ENCODE measurements at places on chromosomes 2 and 18. TPM values are rescaled to one million over a fixed set of nuclear protein-coding genes. Genes with fewer than 3 reads are reported as not detected.

DNA sequence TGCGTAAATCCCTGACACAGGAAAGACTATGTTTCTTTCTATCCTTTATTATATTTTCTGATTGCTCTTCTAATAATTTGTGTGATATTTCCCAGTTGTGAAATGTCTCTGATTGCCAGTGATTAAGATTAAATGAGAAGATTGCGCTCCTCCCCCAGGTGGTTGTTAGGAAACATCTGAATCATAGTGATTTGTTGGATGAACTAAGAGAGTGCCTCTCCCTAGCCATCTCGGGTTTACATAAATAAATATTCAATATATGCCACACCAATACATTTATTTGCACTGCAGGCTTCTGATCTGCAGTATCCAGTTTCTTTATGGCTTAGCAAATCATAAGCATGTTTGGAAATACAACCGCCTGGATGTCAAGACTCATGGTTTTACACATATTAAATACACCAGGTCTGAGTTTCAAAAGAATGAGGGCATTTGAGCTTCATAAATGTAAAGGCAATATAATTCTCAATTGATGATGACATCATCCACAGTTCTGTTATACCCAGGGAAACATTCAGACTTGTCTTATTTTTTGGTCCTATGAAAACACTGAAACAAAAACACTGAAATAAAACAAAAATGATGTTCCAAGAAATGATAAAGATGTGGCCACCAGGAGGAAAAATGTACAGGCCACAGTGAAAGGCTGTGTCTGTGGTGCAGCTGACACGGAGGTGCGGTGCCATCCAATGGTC, 826.7 kb upstream of the ACVR2A start:
- no peak for DNase-seq
- H3K27ac ChIP-seq, result no peak overlapping the region
- no peaks in the 10 kb centered on the region for H3K27me3 ChIP-seq
- H3K36me3 ChIP-seq, result no peaks in the 10 kb centered on the region
- H3K4me3 ChIP-seq, result no peak overlapping the region
- H3K4me1 ChIP-seq, result no peaks in the 10 kb centered on the region

ANKRD30BL gene
- not detected for total RNA-seq

- DNase-seq, result no peak
- H3K27me3 ChIP-seq, result no peaks in the 10 kb centered on the region
- peaks cover 45% of the 10 kb centered on the region for H3K4me1 ChIP-seq
- peaks cover 14% of the 10 kb centered on the region for H3K36me3 ChIP-seq
These were observed 119.1 kb upstream of the STPG4 start for GRCh38 chr2:47274054-47274782.

GRCh38 chr2:182319556-182320505, 107.0 kb downstream of the PDE1A start:
- no peaks in the 10 kb centered on the region for H3K4me1 ChIP-seq
- no peak overlapping the region for H3K4me3 ChIP-seq
- no peaks in the 10 kb centered on the region for H3K36me3 ChIP-seq
- no peaks in the 10 kb centered on the region for H3K27me3 ChIP-seq
- no peak overlapping the region for H3K27ac ChIP-seq

GRCh38 chr2:231890896-231891513, 35.2 kb downstream of the NPPC start:
- no peak for DNase-seq
- H3K27ac ChIP-seq, result no peak overlapping the region
- peaks cover 21% of the 10 kb centered on the region for H3K27me3 ChIP-seq
- no peaks in the 10 kb centered on the region for H3K36me3 ChIP-seq
- H3K4me1 ChIP-seq, result peaks cover 11% of the 10 kb centered on the region

- no peak overlapping the region for H3K27ac ChIP-seq
- no peak overlapping the region for H3K4me3 ChIP-seq
- no peaks in the 10 kb centered on the region for H3K4me1 ChIP-seq
- H3K36me3 ChIP-seq, result no peaks in the 10 kb centered on the region
- DNase-seq, result no peak
These were observed 716.4 kb upstream of the CHAC2 start for GRCh38 chr2:53051157-53051556.

DNA sequence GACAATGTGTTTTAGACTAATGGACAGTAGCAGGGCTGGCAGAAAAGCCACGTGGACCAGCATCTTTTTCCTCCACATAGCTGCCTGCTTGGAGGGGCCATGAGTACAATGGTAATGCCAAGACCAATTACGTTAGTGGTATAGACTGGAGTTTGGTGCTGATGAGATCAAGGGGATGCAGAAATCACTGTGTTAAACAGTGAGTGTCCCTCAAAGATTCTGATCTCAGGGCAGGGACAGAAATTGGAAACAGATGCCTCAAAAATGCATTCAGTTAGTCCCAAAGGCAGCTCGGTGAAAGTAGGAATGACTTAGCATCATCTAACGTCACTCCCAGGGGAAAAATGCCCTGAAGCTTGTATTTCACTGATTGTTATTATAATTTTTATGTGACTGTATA, 72.4 kb downstream of the SLC16A14 start:
- DNase-seq, result no peak
- no peaks in the 10 kb centered on the region for H3K4me1 ChIP-seq
- H3K4me3 ChIP-seq, result no peak overlapping the region
- no peak overlapping the region for H3K27ac ChIP-seq
- H3K36me3 ChIP-seq, result no peaks in the 10 kb centered on the region

UCN gene
- total RNA-seq, result 4.6 TPM

GRCh38 chr18:8928044-8928443, 174.5 kb upstream of the NDUFV2 start:
- H3K4me1 ChIP-seq, result peaks cover 5% of the 10 kb centered on the region
- no peaks in the 10 kb centered on the region for H3K36me3 ChIP-seq

MC5R gene
- not detected for total RNA-seq

DNA sequence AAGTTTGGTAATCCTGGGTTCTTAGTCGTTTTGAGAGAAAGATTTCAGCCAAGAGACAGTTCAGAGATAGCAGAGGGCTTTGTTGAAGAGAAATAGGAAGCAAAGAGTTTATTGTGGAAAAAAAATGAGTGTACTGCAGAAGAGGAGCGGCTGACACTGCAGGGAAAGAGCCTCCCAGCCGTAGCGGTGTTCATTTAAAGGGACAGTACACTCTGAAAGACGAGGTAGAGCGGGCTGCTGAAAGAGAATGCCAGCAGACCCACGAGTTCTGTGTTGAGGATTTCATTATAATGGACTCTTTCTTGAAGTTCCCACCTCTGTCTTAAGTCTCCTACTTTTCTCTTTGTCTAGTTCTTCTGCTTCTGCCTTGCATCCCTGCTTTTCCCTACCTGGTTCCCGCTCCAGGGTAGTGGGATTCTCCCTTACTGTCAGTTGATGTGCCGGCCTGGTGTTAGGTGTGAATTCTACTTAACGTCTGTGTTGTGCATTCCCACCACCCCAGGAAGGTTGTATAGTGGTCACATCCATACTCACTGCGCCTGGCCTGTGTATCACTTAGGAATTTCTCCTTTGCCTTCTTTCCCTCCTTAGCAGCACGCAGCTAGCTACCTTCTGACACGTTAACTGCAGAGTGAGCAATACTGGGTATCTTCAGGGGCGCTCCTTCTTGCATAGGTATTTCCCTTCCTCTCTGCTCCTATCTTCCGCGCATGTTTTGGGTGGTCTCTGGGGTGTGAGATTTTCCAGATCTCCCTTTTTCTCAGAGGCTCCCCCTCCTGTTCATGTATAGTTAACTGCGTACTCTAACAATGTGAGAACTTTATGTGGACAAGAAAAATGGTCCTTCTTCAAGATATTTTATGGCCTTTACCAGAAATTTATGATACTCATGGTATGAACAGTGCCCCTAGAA, 164.5 kb downstream of the PTH2R start:
- DNase-seq, result no peak
- H3K27ac ChIP-seq, result no peak overlapping the region

CCDC141 gene
- total RNA-seq, result 0.07 TPM

GRCh38 chr2:207231967-207232366, 66.2 kb upstream of the KLF7 start:
- no peaks in the 10 kb centered on the region for H3K36me3 ChIP-seq
- no peaks in the 10 kb centered on the region for H3K27me3 ChIP-seq
- DNase-seq, result no peak
- no peaks in the 10 kb centered on the region for H3K4me1 ChIP-seq
- no peak overlapping the region for H3K27ac ChIP-seq
- no peak overlapping the region for H3K4me3 ChIP-seq

AQP12A gene
- total RNA-seq, result not detected

DNA sequence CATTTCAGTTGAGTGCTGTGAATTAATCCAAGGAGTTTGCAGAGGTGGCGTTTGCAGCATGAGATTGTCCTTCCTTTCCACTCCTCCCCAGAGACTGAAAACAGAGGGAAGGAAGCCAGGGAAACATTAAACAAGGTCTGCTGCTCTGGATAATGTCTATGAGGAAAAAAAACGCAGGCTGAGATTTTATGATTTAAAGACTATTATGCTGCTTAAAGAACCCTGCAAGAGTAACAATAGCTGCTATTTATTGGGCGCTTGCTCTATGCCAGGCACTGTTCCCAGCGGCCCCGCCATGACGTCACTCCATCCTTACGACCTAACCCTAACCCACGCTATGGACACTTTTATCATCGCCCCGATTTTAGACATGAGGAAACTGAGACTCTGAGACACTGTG, 222.4 kb downstream of the BCL2 start:
- H3K27me3 ChIP-seq, result no peaks in the 10 kb centered on the region
- H3K36me3 ChIP-seq, result no peaks in the 10 kb centered on the region
- peaks cover 32% of the 10 kb centered on the region for H3K4me1 ChIP-seq

- H3K27me3 ChIP-seq, result no peaks in the 10 kb centered on the region
- no peaks in the 10 kb centered on the region for H3K4me1 ChIP-seq
- no peaks in the 10 kb centered on the region for H3K36me3 ChIP-seq
- DNase-seq, result no peak
- no peak overlapping the region for H3K4me3 ChIP-seq
- H3K27ac ChIP-seq, result no peak overlapping the region
These were observed 184.7 kb downstream of the SATB2 start for GRCh38 chr2:199273042-199273511.

IGFBP5 gene
- 14.8 TPM for total RNA-seq

- no peak overlapping the region for H3K4me3 ChIP-seq
- H3K36me3 ChIP-seq, result no peaks in the 10 kb centered on the region
- H3K27me3 ChIP-seq, result no peaks in the 10 kb centered on the region
- DNase-seq, result no peak
- H3K4me1 ChIP-seq, result no peaks in the 10 kb centered on the region
- no peak overlapping the region for H3K27ac ChIP-seq
These were observed 37.8 kb downstream of the RIT2 start for GRCh38 chr18:43077510-43078308.

- peaks cover 16% of the 10 kb centered on the region for H3K4me1 ChIP-seq
- no peak for DNase-seq
- H3K4me3 ChIP-seq, result no peak overlapping the region
- H3K36me3 ChIP-seq, result no peaks in the 10 kb centered on the region
- H3K27ac ChIP-seq, result no peak overlapping the region
These were observed 178.2 kb downstream of the INHBB start for GRCh38 chr2:120524174-120524573.

DNA sequence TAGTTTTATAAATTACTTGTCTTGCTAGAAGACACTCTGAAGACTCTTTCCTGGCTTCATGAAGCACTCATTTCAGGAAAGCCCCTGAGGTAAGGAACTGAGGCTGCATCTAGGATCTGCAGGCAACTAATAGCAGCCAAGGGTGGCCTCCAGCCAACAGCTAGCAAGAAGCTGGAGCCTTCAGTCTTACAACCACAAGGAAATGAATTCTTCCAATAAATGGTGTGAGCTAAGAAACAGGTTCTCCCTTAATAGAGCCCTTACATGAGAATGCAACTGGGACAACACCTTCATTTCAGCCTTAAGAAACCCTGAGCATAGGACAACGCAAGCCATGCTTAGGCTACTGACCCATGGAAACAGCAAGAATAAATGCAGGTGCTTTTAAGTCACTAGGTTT, 254.6 kb upstream of the RBBP8 start:
- H3K36me3 ChIP-seq, result peaks cover 8% of the 10 kb centered on the region
- H3K27ac ChIP-seq, result no peak overlapping the region
- no peak for DNase-seq
- no peaks in the 10 kb centered on the region for H3K27me3 ChIP-seq
- H3K4me1 ChIP-seq, result peaks cover 63% of the 10 kb centered on the region
- H3K4me3 ChIP-seq, result no peak overlapping the region

- no peaks in the 10 kb centered on the region for H3K36me3 ChIP-seq
- no peak overlapping the region for H3K27ac ChIP-seq
- DNase-seq, result no peak
- H3K4me1 ChIP-seq, result no peaks in the 10 kb centered on the region
- no peak overlapping the region for H3K4me3 ChIP-seq
These were observed 20.9 kb upstream of the TEX44 start for GRCh38 chr2:231571661-231572191.

DNA sequence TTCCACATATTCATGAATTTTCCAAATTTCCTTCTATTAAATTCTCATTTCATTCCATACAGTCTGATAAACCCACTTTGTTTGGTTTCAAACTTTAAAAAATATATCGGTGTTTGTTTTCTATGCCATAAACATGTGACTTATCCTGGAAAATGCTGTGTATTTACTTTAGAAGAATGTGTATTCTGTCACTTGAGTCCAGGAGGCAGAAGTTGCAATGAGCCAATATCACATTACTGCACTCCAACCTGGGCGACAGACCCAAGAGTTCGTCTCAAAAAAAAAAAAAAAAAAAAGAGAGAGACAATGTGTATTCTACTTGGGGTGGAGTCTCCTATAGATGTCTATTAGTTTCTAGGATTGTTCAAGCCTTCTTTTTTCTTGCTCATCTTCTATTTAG, 31.8 kb downstream of the MBD5 start:
- peaks cover 9% of the 10 kb centered on the region for H3K4me1 ChIP-seq
- no peaks in the 10 kb centered on the region for H3K36me3 ChIP-seq
- no peaks in the 10 kb centered on the region for H3K27me3 ChIP-seq
- DNase-seq, result no peak

ALPI gene
- total RNA-seq, result not detected

DNA sequence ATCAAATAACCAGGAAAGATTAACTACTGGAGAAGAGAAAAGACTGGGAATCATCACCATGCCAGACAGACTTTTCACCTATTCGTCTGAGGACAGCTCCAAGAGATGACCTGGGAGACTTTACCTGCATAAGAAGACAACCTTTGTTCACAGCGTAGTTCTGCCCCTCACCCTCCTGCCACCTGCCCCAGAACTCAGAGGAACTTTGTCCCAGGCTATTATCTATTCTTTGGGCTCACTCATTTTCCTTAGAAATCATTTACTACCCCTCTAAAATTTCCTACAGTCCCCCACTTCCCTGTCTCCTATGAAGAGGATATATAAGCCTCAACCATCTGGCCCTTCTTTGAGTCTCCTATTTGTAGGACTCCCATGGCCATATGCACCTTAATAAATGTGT, 19.3 kb upstream of the COPS8 start:
- H3K27me3 ChIP-seq, result no peaks in the 10 kb centered on the region
- H3K4me1 ChIP-seq, result no peaks in the 10 kb centered on the region
- no peak overlapping the region for H3K27ac ChIP-seq
- no peak overlapping the region for H3K4me3 ChIP-seq
- no peak for DNase-seq

GRCh38 chr2:215552144-215552580, 116.3 kb upstream of the FN1 start:
- H3K27ac ChIP-seq, result no peak overlapping the region
- H3K4me3 ChIP-seq, result no peak overlapping the region
- no peaks in the 10 kb centered on the region for H3K27me3 ChIP-seq
- no peaks in the 10 kb centered on the region for H3K4me1 ChIP-seq
- H3K36me3 ChIP-seq, result no peaks in the 10 kb centered on the region

- no peaks in the 10 kb centered on the region for H3K27me3 ChIP-seq
- H3K4me3 ChIP-seq, result no peak overlapping the region
- H3K27ac ChIP-seq, result no peak overlapping the region
- no peaks in the 10 kb centered on the region for H3K36me3 ChIP-seq
- DNase-seq, result no peak
These were observed 602.9 kb downstream of the NYAP2 start for GRCh38 chr2:226002438-226002837.

GRCh38 chr2:228417956-228418355, 236.5 kb upstream of the SPHKAP start:
- H3K27ac ChIP-seq, result no peak overlapping the region
- H3K36me3 ChIP-seq, result no peaks in the 10 kb centered on the region
- no peaks in the 10 kb centered on the region for H3K4me1 ChIP-seq
- no peak overlapping the region for H3K4me3 ChIP-seq
- DNase-seq, result no peak

TUBA3E gene
- total RNA-seq, result not detected

CNRIP1 gene
- total RNA-seq, result not detected

All from Calu3 (cell line).